ENCODE measurements at places on chromosomes 6 and 20. TPM values are rescaled to one million over a fixed set of nuclear protein-coding genes. Genes with fewer than 3 reads are reported as not detected.

Gene SNHG17
- total RNA-seq: 33.0 TPM

GRCh38 chr20:271528-271927 lies 14.0 kb downstream of the DEFB132 start:
- no peak for DNase-seq
- peaks cover 8% of the 10 kb centered on the region for H3K36me3 ChIP-seq
- no peak overlapping the region for H3K4me3 ChIP-seq
- H3K27ac ChIP-seq: no peak overlapping the region
- no peaks in the 10 kb centered on the region for H3K4me1 ChIP-seq

- DNase-seq: peak; percentile 32
- H3K36me3 ChIP-seq: no peaks in the 10 kb centered on the region
- no peak overlapping the region for H3K4me3 ChIP-seq
- no peaks in the 10 kb centered on the region for H3K27me3 ChIP-seq
These were observed 43.0 kb upstream of the TMEM200A start for GRCh38 chr6:130322673-130323268.

- H3K4me3 ChIP-seq: no peak overlapping the region
- H3K4me1 ChIP-seq: no peaks in the 10 kb centered on the region
- no peaks in the 10 kb centered on the region for H3K36me3 ChIP-seq
These were observed 934.3 kb downstream of the GRIK2 start for GRCh38 chr6:102327697-102328225.

Measured in glutamatergic neuron (in vitro differentiated cells).